Stimulated activated CD8-positive, alpha-beta memory T cell treated with anti-CD3 and anti-CD28 coated beads, Interleukin-4, amount 100 ng/mL, for 1 hour (primary cell): ENCODE measurements at places on chromosomes 16 and 17.
A peak's percentile ranks its signal among the peaks of the same experiment; 100 is the strongest.

DNA sequence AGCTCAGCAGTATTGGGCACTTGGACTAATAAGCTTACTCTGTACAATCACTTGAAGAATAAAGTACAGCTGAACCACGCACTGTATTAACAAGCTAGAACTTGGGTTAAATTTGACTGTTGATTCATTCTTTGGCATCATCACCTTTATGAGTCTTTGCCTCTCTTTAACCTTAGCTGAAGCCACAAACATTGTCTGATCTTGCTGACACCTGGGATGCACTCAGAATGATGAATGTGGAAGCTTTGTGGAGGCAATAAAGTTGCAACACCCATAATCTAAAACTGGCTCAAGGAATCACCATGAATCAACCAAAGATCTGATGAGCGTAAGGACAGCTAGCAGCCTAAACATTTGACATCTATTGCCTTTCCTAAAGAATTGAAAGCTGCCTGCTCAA is 590.6 kb upstream of the SOX9 start:
- DNase-seq = no peak

DNA sequence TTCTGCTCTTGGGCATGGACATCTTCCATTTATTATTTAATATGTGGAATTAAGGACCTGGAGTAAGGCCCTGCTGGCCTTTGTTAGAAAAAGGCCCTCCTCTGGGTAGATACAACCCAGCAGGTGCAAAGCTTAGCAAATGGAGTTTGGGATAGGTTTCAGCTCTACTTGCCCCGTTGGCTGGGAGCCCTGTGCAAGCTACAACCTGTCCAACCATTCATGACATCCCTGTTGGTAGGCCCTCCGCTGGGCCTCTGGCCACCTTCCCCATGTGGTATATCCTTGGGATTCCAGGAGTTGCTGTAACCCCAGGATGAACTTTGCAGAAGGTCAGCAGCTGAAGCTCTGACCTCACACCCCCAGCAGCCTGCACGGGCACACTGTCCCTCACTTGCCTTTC is 6.4 kb downstream of the NGFR start:
- no peak for DNase-seq

DNA sequence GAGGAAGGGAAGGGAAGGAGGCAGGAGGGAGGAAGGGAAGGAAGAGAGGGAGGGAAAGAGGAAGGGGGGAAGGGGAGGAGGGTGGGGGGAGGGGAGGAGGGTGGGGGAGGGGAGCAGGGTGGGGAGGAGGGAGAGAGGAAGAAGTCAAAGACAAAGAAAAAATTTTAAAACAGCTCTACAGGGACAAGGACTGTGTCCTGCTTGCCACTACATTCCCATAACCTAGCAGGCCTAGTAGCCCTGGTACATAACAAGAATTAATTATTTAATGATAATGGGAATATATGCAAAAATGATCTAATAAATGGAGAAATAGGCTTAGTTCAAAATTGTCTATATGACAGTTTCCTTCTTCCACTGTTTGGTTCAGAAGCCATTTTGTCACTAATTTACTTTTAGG is 47.6 kb upstream of the NOG start:
- no peak for DNase-seq

GRCh38 chr17:78197147-78197832 is 10.1 kb downstream of the AFMID start:
- DNase-seq = no peak

GRCh38 chr17:80861892-80862291 is 129.7 kb upstream of the CHMP6 start:
- DNase-seq = no peak

DNA sequence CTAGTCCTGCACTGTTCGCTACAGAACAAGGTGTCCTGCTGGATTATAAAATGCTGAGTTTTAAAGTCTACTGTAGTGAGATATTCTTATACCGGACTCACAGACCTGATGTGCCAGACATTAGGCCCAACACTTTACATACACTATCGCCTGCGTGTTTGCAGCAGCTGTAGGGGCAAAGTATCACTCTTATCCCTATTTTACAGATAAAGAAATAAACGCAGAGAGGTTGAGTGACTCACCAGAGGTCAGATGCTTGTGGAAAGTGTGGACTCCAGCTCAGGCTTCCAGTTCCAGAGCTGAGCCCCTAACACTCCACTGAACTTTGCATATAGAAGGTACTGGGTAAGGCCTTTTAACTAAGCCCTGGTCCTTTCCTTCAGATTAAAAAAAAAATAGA is 47.4 kb downstream of the PLXDC1 start:
- DNase-seq = no peak

GRCh38 chr16:87297918-87298631 is 19.1 kb downstream of the C16orf95 start:
- DNase-seq = peak; percentile 9

GRCh38 chr16:12319428-12320035 is 343.0 kb downstream of the SNX29 start:
- no peak for DNase-seq

DNA sequence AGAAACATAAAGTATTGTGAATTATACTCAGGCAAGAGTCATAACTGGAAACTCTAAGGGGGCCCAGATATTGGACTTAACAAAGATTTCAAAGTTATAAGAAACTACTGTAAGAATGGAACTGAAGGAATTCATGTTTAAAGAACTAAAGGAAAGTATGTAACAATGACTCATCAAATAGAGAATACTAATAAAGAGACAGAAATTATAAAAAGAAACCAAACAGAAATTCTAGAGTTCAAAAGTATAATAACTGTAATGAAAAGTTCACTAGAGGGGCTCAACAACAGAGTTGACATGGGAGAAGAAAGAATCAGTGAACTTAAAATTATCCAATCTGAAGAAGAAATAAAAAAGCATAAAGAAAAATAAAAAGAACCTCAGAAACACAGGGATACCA is 55.4 kb downstream of the ADCY9 start:
- DNase-seq = no peak

DNA sequence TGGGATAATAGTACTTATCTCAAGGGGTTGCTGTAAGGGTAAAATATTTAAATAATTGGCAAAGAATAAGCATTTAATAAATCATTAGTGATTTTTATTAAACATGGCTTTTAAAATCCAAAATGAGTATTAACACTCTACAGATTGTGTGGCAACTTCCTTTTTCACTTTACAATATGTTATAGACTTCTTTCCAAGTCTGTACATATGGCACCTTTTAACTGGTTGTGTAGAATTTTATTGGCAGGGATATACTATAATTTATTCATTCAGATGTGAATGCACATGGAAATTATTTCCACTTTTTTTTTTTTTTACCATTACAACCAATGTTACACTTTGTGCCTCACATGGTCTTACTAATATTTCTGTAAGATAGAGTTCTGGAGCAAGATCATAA is 15.7 kb upstream of the NLRP1 start:
- no peak for DNase-seq

DNA sequence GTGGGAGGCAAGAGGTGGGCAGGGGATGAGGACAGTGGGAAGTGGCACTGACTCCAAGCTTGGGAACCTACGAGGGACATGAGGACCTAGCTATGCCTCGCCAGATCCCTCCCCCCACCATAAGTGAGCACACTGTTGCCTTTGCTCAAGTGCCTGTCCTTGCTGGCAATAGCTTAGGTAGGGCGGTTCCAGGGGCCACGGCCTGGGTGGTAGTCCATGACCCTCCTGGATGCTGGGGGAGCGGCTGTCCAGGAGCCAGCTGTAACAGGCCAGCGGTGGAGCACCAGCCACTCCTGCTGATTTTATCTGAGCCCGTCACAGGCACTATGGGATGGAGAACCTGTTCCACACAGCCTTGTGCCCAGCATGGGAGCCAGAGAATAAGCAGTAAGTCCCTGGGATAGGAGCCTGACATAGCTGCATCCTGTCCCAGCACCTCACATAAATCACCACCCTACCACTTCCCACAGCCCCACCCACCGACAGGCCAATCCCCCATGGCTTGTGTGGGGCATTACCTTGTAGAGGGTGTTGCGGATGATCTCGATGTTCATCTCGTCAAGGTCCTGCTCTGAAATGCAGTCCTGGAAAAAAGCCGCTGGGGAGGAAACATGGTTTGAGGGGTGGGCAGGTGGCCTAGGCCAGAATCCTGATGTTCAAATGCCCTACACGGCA is 11.8 kb downstream of the HSD11B2 start:
- no peak for DNase-seq

DNA sequence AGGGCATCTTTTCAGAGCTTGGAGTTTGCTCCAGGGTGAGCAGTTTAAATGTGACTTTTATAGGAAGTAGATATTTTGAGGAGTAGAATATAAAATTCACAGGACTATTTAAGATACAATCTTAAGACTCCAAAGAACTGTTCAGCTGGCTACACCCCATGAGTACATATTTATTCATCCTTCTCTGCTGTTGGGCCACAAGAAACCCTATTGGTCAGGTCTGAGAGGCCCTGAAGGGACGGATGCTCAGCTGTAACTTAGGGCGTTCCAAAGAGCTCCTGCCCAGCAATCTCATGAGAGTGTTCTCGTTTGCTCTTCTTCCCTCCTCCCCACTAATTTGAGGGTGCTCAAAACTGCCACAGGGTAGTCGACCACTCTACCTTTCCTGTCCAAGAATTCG is 7.3 kb downstream of the ST6GALNAC2 start:
- DNase-seq = no peak

DNA sequence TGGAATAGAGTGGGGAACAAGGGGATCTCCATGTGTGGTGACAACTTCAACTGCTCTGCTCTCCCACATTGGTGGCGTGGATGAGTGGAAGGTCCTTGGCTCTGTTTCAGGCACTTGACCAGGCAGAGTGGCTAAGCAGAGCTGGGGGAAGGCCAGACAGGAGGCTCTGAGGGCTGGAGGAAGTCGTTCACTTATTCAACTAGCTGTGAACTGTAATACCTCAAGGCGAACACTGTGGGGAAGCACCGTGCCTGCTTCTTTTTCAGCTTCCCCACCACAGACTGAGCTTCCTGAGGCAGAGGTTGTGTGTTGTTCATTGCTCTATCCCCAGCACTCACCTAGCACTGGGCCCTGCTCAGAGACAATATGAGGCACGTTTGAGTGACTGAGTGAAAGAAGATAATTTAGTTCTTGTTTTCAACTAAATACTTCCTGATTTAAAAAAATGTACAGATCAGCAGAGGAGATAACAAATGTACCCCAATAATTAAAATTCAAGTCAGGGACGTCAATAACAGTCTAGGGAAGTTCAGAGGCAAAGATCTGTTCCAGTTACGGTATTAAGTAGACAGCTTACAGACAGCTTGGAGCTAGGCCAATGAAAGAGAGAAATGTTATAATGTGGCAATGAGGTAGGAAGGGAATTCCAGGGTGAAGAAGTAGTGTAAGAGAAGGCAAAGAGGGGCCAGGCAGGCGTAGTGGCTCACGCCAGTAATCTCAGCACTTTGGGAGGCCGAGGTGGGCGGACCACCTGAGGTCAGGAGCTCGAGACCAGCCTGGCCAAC is 34.7 kb downstream of the MYO18A start:
- peak; percentile 45 for DNase-seq

- no peak for DNase-seq
These were observed 13.9 kb upstream of the OR1F1 start for GRCh38 chr16:3173892-3174617.

GRCh38 chr17:50966163-50966666 is 100.1 kb upstream of the TOB1 start:
- DNase-seq = no peak

- no peak for DNase-seq
These were observed 4.9 kb downstream of the PRCD start for GRCh38 chr17:76544546-76545365.

- no peak for DNase-seq
These were observed 27.6 kb upstream of the MYO15B start for GRCh38 chr17:75559958-75560533.

DNA sequence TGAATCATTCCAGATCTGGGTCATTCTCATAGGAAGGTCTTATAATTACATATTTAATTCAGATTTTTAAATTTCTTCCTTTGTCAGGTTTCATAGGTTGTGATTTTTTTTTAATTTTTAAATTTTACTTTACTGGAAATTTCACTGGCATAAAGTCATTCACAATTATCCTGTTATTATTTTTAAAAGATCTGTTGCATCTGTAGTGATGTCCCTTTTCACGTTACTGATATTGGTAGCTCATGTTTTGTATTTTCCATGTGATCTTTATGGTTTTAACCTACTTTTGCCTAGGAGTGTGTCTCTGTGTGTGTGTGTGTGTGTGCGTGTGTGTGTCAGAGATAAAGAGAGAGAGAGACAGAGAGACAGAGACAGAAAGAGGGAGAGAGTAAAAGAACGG is 216.6 kb upstream of the KCNJ16 start:
- DNase-seq = no peak

- DNase-seq = no peak
These were observed 128.3 kb downstream of the NLK start for GRCh38 chr17:28170771-28171170.

DNA sequence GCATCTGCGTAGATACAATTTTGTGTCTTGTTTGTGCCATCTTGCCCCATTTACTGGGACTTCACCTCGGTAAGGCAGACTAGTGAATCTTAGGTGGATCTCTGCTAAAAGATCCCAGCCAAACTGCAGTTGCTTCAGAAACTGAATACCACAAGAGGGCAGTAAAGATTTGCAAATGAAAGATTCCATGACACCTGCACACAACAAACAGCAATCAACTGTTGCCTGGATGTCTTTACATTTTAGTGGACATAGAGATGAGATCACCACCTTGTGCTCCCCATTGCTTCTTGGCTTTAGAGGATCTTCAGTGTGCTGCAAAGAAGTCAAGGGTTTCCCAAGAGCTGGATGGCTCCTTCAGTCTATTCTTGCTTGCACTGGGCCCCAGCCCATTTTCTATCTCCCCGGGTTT is 119.2 kb upstream of the CACNG5 start:
- DNase-seq = no peak
